ENCODE measurements at places on chromosomes 2 and 18.

DNA sequence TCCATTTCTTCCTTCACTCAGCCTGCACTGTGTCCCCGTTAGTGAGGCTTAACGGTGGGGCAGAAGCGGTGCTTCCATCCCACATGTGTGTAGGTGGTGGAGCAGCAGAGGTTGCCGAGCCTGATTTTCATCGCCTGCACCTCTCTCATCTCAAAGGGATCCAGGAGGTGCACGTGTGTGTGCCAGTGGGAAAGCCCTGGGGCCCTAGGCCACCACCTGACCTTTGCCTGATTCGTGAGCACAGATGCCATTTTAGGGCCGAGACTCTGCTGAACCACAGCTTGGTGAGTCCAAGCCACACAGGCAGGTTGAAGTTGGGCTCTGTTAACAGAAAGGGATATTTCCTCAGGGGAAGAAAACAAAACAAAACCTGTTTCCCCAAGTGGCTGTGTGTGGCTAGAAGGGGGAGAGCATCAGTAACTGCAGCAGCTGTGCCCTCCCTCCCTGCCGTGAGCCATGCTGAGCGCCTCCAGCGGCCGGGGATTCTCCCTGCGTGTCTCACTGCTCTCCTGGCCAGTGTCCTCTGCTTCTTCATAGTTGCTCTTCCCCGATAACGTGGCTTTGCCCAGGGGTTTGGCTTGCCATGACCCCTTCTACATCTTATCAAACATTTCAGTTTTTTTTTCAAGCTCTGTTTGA, 81.5 kb downstream of the MAPRE2 start:
- no peak for DNase-seq

DNA sequence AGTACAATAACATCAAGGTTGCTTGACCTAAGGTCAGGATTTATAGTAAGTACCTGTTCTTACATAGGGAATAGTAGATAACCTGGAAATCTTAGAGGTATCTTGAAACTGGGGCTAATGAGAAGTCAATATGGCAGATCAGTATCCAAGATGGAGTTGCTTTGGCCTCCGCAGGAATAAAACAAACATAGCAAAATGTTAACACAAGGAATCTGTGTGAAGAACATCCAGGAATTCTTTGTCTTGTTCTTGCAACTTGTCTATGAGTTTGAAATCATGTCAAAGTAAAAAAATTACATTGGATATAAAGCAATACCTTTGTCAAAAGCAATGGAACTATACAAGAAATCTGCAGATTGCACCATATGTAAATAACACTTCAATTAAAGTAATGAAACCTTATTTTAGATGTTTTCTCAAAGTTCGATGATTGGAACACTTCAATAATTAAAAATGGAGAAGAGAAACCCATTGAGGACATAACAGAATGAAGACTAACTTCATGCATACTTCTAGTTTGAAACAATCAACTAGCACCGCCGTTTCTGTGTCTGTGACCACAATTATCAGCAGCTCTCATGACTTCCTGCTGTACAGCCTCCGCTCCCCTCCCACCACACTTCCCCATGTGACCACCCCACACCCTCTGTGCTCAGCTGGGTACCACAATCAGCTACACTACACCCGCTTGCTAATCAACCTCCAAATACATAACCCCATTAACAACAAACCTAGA, 27.6 kb downstream of the C2orf76 start:
- DNase-seq = no peak

DNA sequence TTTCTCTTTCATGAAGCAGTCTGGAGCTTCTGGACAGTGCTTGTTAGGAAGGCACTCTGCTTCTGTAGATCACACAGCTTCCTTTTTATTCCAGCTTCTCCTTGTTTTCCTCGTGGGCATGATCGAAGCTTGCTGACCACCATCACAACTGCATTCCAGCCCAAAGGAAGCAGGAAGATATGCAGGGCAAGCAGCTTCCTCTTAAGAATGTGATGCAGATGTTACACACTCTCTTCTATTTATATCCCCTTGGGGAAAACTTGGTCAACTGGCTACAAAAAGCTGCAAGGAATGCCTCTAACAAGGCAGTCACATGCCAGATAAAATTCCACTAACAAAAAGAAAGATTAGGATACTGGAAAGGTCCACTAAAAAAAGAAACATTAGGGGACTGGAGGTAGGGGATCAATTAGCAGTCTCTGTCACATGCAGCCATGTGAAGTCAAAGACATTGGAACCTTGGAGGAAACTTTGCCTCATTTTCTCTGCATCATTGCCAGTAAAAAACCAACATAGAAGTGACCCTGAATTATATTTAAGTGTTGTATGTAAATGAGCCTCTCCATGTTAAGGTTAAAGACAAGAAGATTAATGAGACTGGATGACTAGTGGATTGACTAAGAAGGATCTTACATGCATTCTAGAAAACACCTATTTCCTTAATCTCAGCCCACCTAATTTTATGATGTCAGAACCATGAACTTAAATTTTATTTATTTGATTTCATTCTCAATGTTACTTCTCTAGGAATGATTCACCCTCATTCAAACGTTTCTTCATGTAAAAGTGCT, 98.3 kb downstream of the NAB1 start:
- no peak for DNase-seq

GRCh38 chr2:2182551-2183071, 148.5 kb downstream of the MYT1L start:
- no peak for DNase-seq

- DNase-seq = no peak
Measured at GRCh38 chr2:128792476-128793054, 473.9 kb upstream of the HS6ST1 start.

GRCh38 chr2:158969715-158970240, 1.3 kb downstream of the TANC1 start:
- DNase-seq = peak; percentile 47

DNA sequence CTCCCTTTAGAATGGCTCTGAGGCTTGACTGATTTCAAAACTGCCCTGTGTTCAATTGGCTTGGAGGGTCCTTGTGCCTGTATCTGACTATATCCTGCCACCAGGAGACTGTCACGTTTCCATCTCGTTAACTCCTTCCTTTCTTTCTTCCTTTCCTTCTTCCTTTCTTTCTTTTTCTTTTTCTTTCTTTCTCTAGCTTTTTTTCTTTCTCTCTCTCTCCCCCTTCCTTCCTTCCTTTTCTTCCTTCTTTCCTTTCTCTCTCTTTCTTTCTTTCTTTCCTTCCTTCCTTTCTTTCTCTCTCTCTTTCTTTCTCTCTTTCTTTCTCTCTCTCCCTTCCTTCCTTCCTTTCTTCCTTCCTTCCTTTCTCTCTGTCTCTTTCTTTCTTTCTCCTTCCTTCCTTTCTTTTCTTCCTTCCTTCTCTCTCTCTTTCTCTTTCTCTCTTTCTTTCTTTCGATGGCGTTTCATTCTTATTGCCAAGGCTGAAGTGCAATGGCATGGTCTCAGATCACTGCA, 38.1 kb upstream of the EML6 start:
- DNase-seq = no peak

DNA sequence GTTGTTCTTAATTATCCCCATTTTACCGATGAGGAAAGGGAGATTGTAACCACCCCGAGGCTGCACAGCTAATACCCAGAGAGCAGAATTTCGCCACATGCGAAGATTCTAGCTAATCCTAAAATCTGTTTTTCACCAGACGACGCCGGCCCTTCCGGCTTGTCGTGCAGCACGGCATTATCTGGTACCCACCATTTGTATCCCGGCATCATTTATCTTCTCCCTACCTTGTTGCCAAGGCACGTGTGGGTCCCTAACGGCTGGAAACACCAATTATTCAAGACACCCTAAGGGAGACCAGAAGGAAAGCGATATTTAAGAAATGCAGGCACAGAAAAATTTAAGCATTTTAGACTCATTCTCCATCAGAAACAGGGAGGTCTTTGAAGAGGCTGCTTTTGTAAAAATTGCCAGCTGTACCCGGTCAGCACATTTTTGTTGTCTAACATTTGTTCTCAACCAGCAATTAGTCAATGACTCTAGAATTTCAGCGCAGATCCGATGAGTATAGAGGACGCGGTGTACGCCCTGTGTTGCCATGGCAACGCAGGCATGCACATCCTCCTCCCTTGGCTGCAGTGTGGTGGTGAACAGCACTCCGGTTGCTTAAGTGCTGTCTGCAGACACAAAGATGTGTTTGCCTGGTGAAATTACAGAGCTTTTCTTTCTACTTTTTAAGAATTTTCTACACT, 111.6 kb downstream of the AGAP1 start:
- no peak for DNase-seq

DNA sequence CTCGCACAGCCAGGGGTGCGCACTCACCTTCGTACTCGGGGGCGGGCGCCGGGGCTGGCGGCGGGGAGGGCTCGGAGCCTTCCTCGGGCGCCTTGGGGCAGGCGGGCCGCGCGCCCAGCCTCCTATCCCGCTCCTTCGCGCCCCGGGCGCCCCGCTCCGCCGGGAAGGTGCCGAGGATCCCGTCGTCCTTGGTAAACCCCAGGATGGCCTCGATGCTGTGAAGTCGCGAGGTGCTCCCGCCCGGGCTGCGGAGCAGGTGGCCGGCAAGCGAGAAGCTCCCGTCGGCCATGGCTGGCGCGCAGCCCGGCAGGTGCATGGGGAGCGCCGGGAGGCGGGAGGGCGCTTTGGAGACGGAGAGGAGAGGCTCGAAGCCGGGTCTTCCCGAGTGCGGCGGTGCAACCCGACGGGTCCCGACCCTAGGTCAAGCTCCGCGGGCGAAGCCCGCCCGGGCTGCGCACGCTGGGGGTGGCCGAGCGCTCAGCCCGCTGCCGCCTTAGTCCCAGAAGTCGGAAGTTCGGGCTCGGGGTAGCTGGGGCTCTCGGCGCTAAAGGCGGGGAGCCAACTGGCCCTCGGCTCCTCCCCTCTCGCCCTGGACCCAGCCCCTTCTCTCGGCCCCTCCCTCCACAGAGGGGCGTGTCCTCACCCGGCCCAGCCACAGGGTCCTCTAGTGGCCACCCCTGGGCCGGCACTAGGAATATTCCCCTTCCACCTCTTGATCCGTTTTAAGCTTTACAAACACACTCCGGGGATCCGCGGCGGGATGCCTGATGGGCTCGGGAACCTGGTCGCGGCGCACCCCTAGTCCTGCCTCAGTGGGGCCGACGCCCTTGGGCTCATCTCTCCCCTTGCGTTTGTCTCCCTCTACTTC, at the start of gene RAX:
Gene RAX, minus strand, starts transcription at position 564 of the 868 bp plus-strand sequence. Its CDS starts 248 bp downstream, at position 316.
- DNase-seq = no peak

DNA sequence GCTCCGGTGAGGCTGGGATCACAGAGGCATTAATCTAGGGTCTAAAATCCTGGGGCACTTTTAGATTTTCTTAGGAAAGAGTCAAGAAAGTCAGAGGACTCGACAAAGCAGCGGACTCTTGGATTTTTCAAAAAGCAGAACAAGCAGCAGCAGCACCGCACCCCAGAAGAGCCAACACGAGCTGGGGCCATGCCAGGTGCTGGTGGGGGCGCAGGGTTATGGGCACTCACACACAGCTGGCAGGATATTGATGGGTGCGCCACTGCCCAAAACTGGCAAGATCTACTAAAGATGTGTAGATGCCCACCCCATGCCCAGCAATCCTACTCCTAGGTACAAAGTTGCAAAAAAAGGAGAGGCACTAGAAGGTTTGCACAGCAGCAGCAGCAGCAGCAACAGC, 33.9 kb upstream of the SEMA4C start:
- no peak for DNase-seq

DNA sequence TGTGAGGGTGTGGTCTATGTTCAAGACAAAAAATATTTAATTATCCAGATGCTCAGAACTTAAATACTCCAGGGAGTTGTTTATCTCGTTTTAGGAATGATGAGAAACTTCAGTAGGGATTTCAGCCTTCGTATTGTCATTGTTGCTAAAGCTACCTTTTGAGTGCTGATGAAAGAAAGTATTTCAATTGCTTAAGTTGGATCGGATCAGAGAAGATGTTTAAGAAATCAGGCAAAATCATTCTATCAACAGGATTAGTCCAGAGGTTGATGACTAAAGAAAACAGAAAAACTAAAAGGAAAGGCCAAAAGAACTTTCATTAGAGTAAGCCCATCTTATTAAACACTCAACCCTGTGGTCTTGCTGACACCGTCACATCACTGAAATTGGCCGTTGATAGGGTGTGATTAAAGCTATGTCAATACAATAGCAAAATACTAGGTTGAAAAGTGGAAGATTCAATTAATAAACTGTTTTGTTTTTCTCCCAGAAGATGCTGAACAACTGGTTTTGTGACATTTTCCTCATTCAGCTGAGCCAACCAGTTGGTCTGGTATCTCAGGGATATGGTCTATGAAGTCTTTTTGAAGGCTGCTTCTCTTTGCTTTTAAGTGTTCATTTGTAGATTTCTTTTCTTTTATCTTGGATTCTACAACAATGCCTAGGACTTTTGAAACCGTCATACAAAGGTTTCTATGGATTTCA, 551.7 kb downstream of the SLC4A3 start:
- no peak for DNase-seq

DNA sequence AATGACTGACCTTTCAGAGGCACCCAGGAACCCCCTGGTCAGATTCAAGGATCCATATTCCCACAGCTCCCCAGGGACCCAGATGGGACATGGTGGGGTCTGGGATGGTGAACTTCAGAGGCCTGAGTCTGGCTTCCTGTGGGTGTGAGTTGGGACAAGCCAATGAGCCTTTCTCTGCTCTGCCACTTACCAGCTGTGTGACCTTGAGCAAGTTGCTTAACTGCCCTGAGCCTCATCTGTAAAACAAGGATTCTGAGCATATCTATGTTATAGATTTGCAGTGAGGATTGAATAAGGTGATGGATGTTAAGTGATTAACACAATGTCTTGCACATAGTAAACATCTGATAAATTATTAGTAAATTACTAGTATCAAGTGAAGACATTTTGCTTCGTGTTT, 6.4 kb downstream of the ABCG8 start:
- DNase-seq = no peak

All from liver (tissue), 10 donors.